ENCODE measurements at places on chromosomes 7 and 10. TPM values are rescaled to one million over a fixed set of nuclear protein-coding genes. Genes with fewer than 3 reads are reported as not detected.

The WNT8B gene
- polyA plus RNA-seq: 0.26 TPM

The RAB19 gene
- 2.5 TPM for polyA plus RNA-seq

The SNX10 gene
- polyA plus RNA-seq: 15.8 TPM

The IFIT1B gene
- polyA plus RNA-seq: 0.10 TPM

The SPRN gene
- 0.31 TPM for polyA plus RNA-seq

The PLCE1 gene
- 0.49 TPM for polyA plus RNA-seq

The SSMEM1 gene
- polyA plus RNA-seq: not detected

The TMEM270 gene
- polyA plus RNA-seq: not detected

The RET gene
- polyA plus RNA-seq: 5.5 TPM

The PPP1R3C gene
- 0.94 TPM for polyA plus RNA-seq

The MOGAT3 gene
- 0.21 TPM for polyA plus RNA-seq

The CHN2 gene
- polyA plus RNA-seq: 9.2 TPM

The LANCL2 gene
- polyA plus RNA-seq: 7.9 TPM

The ANXA8L1 gene
- polyA plus RNA-seq: not detected

The NAT16 gene
- 0.57 TPM for polyA plus RNA-seq

All from GM23338 (cell line).